ENCODE measurements at places on chromosomes 13 and 19.

GRCh38 chr19:16496613-16496983, 404 bp downstream of the C19orf44 start:
- no peak for DNase-seq

DNA sequence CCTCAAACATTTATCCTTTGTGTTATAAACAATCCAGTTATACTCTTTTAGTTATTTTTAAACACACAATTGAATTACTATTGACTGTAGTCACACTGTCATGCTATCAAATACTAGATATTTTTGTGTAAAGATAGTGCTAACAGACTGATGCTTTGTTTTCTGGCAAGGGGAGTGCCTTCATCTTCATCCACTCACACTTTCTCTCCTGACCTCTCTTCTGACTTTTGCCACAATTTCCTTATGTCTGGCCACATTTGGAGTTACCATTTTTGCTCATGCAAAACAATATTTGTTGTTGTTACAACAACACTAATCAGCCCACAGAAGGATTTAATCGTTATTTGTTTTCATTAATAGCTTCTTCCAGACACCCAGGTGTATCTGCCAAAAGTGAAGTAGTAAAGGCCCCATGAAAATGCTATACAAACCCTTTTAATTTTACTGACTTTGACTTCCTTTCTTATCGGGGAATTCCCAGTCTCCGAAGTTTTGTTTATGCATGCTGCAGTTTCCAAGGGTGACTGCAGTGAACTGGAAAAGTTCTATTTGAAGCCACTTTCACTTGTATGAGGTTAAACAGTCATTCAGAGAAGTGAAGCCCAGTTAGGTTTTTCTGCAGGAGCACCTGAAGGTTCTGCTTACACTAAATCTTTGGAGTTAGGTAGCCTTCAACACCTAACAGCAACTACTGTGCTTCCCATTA, 66.1 kb upstream of the FRY start:
- DNase-seq: no peak

DNA sequence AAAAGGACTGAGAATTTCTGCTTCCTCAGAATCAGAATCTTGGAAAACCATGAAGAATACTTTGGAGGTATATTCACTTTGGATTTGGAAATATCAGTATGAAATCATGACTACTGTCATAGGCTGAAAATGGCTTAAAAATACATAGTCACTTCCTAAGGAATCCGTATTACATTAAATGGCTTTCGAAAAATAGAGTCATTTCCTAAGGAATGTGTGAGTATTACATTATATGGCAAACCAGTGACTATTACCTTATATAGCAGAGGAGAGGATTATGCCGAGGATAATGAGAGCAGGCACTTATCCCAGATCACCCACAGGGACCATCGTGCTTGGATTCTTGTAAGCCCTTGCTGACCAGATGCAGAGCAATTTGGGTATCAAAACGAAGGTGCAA, 1471.8 kb downstream of the EFNB2 start:
- no peak for DNase-seq

GRCh38 chr13:95226476-95226875, 74.8 kb downstream of the ABCC4 start:
- no peak for DNase-seq

DNA sequence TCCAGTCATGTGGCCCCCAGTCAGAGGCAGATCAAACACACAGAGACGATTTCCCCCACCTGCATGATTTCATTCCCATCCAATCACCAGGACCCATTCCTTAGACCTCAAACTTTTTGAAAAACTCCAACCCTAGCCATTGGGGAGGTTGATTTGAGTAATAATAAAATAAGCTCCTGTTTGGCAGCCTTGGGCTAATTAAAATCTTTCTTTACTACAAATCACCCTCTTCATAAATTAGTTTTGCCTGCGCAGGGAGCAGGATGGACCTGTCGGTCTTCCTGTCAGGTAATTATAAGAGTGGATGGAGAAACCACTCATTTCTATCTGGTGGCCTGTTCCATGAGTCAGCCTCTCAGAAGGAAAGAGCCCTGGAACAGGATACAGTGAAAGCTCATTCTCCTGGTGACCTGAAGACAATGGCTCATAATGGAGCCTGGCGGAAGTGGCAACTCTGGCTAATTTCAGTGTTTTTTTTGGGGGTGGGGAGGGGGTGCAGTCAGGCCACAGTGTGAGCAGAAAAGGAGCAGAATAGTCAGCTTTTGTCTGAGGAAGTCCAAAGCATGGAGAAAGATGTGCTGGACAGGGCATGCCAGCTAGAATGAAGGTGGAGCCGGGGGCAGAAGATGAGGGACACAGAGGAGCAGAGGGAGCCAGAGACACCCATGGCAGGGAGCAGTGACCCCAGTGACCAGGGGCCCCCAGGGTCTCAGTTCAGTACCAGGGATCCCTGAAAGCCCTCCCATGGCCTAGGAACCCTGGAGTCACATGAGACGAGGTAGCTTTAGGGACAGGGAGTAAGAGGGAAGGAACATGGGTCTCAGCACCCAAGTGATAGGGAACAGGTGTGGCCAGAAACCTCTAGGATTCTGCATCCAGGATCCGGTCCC, 31.8 kb upstream of the PSG9 start:
- DNase-seq: no peak

DNA sequence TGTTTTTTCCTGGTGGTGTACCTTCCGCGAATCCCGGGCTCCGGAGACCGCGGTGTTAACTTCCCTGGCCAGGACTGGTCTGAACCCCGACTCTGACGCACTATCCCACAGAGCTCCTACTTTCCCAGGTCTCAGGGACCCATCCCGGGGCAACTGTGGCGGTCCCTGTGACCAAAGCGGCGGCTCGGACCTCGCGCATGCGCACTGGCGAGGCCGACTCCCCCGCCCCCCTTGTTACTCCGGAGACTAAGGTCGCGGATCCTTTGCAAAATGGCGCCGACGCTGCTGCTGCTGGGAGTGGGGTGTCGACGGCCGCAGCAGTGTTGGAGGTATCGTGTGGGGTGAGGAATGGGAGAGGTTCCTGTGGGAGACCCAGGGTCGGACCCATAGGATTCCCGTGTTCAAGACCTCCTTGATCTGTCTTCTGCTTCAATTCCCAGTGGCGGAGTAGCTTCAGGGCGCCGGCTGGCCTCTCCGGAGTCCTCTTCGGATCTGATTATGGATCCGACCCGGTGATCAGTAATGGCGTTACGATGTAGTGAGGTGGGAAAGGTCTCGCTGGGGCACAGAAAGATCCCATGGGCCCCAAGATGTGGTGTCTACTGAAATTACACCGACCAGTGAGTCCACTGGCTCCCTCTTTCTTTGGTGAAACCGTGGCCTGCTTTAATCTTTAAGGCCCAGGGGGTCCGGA, 66.6 kb upstream of the ZNF527 start:
- DNase-seq: peak; percentile 25

GRCh38 chr19:3061182-3062161, 823 bp downstream of the TLE5 start:
- DNase-seq: peak; percentile 33

DNA sequence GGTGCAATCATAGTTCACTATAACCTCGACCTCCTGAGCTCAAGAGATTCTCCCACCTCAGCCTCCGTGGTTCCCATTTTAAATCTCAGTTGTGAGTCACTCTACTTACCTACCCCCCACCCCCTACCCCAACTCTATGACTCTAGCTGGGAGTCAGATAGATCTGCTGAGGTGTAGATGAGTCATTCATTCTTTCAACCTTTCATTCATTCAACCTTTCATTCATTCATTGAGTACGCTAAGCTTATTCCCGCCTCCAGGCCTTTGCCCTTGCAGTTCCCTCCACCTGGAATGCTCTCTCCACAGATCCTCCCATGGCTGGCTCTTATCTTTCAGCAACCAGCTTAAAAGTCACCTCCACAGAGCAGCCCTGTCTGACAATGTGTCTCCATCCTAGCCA, 1.1 kb upstream of the MAST1 start:
- no peak for DNase-seq

DNA sequence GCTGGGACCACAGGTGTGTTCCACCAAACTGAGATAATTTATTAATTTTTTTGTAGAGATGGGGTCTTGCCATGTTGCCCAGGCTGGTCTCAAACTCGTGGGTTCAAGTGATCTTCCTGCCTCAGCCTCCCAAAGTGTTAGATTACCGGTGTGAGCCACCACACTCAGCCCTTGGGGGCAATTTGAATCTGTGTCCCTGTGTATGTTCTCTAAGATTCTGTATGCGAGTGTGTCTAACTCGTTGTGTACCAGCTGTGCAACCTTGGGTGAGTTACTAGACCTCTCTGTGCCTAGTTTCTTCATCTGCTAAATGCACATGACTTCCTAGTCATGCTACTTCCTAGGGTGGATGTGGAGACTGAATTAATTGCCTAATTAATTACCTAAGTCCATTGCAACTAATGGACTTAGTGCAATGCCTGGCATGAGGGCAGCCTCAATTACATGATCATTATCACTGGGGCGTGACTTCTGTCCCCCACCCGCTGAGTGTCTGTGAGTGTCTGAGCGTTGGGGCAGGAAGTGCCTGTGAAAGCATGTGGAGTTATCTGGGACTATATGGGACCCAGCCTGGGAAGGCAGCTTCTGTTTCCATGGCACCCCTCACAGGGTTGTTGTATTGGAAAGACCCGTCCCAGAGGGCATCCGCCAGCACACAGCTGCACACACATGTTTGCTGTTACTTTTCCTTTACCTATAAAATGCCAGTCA, 1.8 kb upstream of the NCCRP1 start:
- DNase-seq: no peak

DNA sequence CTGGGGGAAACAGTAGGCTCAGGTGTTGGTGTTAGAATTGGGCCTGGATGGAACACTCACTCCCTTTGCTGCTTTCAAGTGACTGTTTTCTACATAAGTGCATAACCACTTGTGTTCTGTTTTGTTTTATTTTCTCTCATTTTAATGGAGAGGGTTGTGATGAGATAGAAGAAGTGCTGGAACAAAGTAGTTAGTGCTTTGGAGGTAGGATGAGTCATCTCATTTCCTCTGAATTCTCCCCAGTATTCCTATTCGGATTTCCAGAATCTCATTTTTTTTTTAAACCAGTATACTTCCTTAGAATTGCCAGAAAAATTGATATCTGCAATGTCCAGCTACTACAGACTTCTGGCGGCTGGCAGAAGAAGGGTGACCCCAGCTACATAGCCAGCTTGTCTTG, 575.9 kb downstream of the MYO16 start:
- DNase-seq: no peak

Measured in stimulated activated CD4-positive, alpha-beta T cell treated with anti-CD3 and anti-CD28 coated beads, Interleukin-1b, Interleukin-23, amount 100 ng/mL, for 48 hours (primary cell).